ENCODE measurements at places on chromosomes 4 and X. TPM values are rescaled to one million over a fixed set of nuclear protein-coding genes. Genes with fewer than 3 reads are reported as not detected.
A peak's percentile ranks its signal among the peaks of the same experiment; 100 is the strongest.

Gene SMR3B
- not detected for total RNA-seq

Gene MAGEC1
- total RNA-seq, result not detected

Gene HPSE
- 3.9 TPM for total RNA-seq

Gene FAM133A
- total RNA-seq, result 0.30 TPM

DNA sequence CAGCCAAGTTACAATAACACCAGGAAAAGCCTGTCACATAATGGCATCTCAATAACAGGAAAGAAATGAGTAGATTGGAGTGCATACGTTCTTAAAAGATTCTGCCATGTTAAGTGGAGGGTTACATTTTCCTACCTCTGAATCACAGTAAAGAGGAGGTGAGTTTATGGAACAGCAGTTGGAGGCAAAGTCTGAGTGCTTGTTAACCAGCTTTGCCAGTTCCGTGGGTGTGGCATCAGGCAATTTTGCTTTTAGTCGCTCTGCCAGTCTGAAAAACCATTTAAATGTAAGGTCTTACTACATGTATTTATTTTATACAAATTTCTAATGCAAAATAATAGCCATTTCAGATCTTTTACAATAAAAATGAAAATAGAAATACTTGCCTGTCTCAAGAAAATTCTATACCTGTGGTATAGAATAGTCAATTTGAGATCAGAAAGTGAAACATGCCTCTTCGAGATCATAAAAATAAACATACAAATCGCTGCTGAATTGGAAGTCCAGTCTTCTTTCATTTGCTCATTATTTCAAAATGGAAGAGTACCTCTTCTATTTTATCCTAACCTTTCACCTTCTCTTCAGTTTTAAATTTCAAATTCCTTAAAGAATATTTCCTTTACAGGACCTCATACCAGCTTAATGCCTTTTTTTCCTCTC is 31.4 kb downstream of the GC start:
- no peak for DNase-seq

GRCh38 chr4:106051514-106051913 is 156.2 kb downstream of the NPNT start:
- DNase-seq, result no peak

DNA sequence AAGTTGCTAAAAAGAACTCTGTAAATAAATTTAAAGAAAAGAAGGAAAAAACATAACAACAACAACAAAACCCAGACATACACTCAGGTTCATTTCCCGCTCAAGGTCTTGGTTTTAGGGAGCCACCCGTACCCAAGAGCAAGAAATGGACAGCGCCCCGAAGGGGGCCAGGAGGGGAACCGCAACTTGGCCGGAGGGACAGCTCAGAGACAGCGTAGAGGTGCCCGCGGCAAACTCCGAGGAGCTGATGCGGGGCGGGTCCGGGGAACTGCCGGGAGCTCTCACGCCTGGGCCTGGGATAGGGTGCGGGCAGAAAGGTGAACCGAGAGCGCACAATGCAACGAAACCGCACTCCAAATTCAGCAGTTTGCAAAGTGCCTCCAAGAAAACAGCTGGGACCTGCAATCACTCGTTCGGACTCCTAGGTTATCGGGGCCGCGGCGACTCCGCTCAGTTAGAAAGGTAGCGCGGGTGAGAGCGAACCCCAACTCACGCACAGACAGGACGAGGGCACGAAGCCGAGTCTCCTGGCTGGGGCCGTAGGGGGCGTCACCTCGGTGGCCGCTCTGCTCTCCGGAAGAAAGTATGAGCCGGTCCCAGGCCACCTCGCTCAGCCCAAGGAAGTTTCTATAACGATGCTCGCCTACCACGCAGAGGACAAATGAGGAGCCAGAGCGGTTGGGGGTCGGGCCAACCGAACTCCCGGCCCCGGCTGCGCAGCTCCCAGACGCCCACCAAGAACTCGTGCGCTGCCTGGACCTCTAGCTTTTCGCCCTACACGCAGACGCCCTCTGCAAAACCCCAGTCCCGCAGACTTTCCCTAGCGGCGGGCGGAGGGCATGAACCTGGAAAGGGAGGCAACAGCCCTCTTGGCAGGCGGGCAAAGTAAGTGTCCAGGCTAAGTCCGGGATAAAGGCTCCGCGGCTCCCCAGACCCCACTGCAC is 1.4 kb downstream of the NDNF start:
- DNase-seq, result peak; percentile 36

Gene FAM9B
- total RNA-seq, result not detected

DNA sequence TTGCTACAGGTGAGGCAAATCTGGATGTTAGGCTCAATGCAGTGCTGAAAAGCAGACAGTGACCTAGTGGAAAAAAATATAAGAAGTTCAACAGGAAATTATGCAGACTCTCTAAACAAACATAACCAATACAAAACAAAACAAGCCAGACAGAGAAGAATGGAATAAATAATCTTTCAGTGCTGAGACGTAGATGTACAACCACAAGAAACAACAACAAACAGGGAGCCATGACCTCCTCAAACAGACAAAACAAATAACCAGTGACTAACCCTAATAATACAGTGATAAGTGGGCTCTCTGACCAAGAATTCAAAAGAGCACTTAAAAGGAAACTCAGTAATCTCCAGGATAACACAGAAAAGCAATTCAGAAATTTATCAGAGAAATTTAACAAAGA is 239.3 kb downstream of the SLC39A8 start:
- no peak for DNase-seq

GRCh38 chr4:23945451-23946017 is 55.7 kb upstream of the PPARGC1A start:
- no peak for DNase-seq

DNA sequence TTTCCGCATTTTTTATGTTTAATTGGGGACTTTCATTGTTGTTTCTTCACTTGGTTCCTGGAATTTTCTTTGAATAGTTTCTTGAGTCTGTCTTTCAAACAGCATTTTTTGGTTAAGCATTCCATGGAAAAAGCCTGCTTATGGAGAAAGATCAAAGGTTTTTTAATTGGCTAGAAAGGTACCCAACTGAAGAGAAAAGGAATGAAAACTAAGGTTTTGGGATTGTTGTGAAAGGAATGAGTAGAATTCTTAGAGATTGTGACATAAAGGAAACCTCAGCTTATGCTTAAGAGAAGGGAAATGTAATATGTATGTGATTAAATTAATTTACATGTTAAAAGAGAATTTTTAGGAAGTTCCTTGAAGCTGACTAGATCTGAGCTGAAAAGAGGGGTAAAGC is 82.8 kb downstream of the CCKAR start:
- no peak for DNase-seq

Gene SPANXC
- not detected for total RNA-seq

DNA sequence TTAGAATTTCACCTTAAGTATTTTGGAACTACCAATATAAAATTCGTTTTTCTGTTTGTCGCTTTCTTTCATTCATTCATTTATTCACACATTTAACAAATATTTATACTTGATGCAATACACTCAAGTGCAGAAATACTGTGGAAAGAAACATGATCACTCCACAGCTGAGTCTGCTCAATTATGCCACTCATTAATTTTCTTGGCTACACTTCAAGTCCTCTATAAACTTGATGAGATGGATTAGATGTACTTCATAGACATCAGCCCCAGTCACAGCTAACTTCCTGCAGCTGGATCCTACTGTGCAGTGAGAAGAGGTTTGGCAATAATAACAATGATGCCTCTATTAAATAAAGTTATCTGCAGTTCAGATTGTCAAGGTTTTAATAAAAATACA is 208.1 kb downstream of the PDGFC start:
- peak; percentile 11 for DNase-seq

DNA sequence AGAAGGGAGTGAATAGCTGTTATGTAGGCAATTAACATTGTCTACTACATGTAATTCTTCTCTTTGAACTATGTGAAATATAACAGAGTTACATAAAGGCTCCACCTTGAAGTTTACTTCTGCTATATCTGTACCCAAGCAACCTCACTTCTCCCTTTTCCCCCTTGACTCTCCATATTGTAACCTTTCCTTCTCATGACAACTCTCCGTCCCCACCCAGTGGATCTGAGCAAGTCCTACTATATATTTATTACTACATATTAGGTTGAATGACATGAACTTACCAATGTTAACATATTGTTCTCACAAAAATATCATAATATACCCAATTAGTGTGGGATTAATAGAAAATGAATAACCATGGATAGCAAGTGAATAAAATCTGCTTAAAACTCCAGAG is 93.2 kb upstream of the ATP8A1 start:
- DNase-seq, result no peak

Gene SSX4B
- total RNA-seq, result not detected

DNA sequence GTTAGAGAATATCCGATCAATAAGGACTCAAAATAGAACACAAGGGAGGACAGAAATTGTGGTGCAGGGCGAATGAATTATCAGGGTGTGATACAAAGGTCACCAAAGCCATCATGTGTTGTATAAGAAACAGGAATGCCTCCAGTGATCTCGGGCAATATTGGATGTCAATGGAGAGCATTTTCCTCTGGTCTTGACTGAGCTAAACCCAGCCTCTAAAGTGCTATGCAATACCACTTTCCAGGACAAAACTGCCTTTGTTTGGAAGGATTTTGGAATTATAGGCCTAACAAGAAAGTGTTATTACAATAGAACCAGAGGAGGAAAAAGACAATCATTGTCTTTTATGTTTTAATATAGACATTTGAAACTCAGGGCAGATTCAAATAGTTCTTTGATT is 281.7 kb downstream of the CHM start:
- no peak for DNase-seq
